ENCODE measurements at places on chromosomes 4 and X. TPM values are rescaled to one million over a fixed set of nuclear protein-coding genes. Genes with fewer than 3 reads are reported as not detected.
A peak's percentile ranks its signal among the peaks of the same experiment; 100 is the strongest.

DNA sequence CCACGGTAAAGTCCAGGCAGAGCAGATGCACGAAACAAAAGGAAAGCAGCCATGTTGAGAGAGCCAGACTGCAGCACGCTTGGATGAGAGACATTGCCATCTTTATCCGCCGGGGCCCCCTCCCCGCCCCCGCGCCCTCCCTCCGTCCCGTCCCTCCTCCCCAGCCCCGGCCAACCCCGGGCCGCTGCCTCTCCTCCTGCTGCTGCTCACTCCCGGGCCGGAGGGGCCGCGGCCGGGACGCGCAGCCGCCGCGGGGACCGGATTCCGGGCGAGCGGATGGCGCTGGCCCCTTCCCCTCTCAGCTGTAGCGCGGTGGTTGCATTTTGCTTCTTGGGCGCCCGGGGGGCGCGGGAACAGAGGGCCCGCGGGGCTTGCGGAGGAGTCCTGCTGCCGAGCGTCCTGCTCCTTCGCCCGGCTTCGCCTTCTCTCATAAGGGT, 542 bp downstream of the RNF150 start:
- peak; percentile 5 for DNase-seq

- DNase-seq, result no peak
These were observed 6.4 kb upstream of the SLC10A6 start for GRCh38 chr4:86855572-86855971.

GRCh38 chr4:145019346-145019745, 78.7 kb downstream of the ANAPC10 start:
- no peak for DNase-seq

DNA sequence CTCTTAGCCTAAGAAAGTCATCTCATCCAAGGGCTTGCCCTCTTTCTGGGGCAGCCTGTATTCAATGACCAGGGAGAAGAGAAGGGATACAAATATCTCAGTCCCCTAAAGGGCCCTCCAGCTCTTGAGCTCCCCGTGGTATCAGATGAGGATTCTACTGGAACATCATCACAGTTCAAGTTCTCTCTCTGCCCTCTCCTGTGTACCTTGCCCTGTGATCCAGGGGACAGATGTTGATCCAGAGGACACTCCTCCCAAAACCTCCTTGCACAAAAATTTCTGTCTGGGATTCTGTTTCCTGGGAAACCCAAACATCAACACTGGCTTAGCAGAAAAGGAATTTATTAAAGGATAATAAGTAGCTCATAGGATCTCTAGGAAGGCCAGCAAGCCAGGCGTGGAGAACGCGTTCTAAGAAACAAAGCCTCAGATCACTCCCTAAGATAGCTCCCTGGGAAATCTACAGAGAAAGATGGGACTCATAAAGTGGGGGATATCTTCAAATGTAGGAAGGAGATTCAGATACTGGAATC, 296.3 kb upstream of the KLF3 start:
- DNase-seq, result no peak

GRCh38 chr4:101512416-101512815, 165.1 kb upstream of the PPP3CA start:
- no peak for DNase-seq

GRCh38 chrX:134024686-134025377, 39.4 kb upstream of the GPC3 start:
- no peak for DNase-seq

- DNase-seq, result no peak
These were observed 8.2 kb downstream of the ARHGAP4 start for GRCh38 chrX:153917869-153918268.

GRCh38 chrX:1484638-1485019, 31.9 kb upstream of the ASMTL start:
- DNase-seq, result no peak

- DNase-seq, result no peak
These were observed 376.6 kb downstream of the PDGFC start for GRCh38 chr4:156595041-156595440.

DNA sequence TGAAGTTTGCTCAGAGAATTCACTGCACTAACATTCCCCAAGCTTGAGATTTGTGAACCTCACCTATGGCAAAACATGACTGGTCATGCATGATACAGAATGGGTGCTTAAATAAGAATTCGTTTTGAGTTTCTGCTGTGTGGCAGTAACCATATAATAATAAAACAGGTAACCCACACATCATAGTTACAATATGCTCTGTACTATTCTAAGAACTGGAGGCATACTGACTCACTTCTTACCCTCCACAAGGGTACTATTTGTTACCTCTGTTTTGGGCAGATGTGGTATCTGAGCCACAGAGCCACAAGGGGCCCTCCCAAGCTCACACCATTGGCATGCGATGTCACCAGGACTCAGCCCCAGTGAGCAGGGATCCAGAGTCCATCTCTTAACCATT, 17.6 kb downstream of the SLC2A9 start:
- DNase-seq, result no peak

- DNase-seq, result peak; percentile 3
These were observed 2.4 kb upstream of the CSN3 start for GRCh38 chr4:70239884-70240591.

DNA sequence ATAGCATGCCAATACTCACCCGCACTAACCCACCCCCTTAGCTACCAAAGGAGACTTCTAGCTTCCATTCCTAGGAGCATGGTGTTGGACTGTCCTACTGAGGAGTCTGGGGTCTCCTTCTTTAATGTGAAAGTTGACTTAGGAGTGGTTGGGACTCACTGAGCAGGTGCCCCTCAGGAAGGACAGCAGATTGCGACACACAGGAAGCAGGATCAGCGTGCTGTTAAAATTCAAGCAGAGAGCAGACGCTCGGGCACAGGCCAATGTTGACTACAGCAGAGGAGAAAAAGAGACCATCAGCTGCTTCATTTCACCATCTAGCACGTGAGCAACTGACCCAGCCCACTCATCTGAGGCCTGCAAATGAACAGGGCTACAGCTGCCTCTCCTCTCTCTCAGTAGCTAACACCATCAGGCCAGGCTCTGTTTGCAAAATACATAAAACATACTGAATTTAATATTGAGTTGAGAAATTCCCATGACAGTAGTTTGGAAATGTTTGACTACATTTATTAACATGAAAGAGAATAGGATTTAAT, 10.8 kb downstream of the NOX1 start:
- no peak for DNase-seq

- no peak for DNase-seq
These were observed 52.8 kb downstream of the FHDC1 start for GRCh38 chr4:152988721-152989553.

DNA sequence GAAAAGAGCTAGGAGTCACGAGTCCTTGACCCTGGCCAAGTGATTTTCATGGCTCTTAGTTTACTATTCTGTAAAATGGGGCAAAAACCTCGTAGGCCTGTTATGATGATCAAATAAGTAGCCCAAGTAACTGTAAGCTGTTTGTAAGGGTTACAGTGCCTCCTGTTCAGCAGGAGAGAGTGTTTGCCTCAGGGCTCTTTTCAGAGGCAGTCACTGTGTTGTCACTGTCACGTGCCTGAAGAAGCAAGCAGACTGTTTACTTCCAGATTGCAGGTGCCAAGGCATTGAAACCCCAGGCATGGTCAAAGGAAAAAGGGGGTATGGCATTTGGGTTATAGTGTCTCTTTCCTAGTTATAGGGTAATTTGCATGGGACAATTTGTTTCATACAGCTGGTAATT, 4.5 kb downstream of the RAB39B start:
- DNase-seq, result no peak

DNA sequence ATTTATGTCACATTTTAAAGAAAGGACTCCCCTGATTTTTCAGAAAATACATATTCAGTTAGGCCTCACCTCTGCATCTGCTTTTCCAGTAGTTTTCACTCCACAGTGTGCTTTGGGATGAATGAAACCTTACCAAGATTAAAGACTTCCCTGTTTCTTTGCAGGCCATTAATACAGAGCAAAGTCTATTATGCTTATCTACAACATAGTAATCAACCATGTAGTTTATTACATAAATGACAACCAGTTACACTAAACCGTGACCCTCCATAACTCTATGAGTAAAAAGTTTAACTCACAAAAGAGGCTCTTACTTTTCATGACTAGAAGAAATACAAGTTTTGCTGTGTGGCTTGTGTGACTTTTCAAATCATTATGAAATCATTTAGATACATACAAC, 2.3 kb downstream of the LRRC66 start:
- no peak for DNase-seq

GRCh38 chr4:53841711-53842110, 222.7 kb downstream of the CHIC2 start:
- no peak for DNase-seq

DNA sequence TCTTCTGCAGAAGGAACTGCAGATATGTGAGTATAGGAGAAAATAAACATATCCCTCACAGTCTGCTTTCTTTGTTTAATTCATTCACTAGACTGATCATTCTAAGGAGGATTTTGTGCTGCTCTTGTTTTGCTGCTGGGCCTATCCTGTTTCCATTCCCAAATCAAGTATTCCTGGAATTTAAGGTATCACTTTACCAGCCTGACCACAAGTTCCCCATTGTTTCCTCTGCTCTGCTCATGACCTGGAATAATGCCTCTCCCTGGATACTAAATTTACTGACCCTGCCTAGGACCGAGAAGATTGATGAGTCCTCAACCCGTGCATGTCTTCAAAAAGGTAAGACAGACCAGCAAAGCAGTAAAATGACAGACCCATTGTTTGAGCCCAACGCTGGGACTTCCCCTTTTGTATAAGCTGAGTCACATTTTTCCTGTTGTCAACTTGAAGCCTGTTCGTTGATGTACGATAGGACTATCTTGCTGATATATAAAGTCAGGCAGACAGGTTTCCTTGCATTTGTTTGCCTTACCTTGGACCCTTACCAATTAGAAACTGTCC, 85.5 kb upstream of the TET2 start:
- no peak for DNase-seq

DNA sequence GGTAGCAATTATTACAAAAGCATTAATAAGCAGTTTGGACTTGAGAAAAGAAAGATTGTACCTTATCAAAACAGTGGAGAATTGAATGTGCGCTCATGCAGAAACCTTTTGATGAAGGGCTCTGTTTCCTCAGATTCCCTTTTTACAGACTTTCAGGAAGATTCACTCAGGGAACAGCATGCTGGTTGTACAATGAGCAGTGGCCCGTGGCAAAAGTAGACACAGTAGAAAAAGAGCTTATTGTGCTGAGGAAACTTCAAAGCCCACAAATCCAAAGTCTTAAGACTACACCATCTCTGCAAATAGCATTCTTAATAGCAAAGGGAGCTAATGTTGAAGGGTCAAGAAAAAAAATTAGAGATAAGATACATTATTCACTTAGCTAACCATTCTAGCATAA, 858.9 kb downstream of the PDHA2 start:
- DNase-seq, result no peak

HPGDS gene
- 6.3 TPM for total RNA-seq

NAA10 gene
- total RNA-seq, result 52.2 TPM

CENPVL1 gene
- total RNA-seq, result not detected

MAGEB10 gene
- not detected for total RNA-seq

TLR6 gene
- total RNA-seq, result 1.3 TPM

IL2RG gene
- 56.8 TPM for total RNA-seq

CSAG1 gene
- not detected for total RNA-seq

VCX3A gene
- total RNA-seq, result not detected

SMPX gene
- total RNA-seq, result 11.8 TPM
